ENCODE measurements at places on chromosomes 12 and 14.
A peak's percentile ranks its signal among the peaks of the same experiment; 100 is the strongest.

DNA sequence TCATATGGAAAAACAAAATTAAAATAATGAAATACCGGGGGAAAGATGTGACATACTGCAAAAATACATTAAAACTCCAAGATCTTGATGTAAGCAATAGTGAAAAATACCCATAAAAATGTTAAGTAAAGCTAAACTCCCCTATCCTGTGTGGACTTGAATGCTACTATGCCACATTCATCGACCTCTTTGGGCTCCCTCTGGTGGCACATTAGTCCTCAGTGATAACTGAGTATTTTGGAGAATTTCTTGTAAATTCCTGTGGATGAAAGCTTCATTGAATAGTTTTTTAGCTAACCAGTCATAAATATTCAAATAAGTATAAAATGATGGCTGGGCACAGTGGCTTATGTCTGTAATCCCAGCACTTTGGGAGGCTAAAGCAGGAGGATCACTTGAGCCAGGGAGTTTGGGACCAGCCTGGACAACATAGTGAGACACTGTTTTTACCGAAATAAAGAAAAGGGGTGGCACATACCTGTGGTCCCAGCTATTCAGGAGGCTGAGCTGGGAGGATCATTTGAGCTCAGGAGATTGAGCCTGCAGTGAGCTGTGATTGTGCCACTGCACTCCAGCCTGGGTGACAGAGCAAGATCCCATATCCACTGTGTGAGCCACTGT, 42.4 kb upstream of the SGPP1 start:
- DNase-seq, result peak; percentile 51

GRCh38 chr14:100442498-100443490, 119.7 kb downstream of the SLC25A47 start:
- DNase-seq, result no peak

DNA sequence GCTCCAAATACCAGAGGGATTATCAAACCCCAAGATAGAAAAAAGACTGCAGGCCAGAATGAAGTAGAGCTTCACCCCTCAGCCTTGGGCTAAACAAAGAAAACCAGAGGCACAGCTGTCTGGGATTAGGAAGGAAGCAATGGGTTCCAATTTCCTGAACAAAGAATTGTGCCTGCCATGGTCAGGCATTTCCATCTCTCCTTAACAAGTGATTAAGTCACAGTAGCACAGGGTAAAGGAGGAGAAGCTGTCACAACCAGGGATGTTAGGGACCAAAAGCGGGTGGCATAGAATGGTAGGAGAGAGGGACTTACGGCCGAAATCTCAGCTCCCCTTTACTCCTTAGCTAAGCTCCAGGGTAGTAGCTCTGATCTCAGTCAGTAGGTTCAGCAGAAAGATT, 33.9 kb downstream of the SPTLC2 start:
- DNase-seq, result no peak

GRCh38 chr12:126668961-126669360, 1598.0 kb upstream of the TMEM132C start:
- no peak for DNase-seq

- no peak for DNase-seq
Measured at GRCh38 chr14:87824266-87824665, 168.7 kb downstream of the GALC start.

DNA sequence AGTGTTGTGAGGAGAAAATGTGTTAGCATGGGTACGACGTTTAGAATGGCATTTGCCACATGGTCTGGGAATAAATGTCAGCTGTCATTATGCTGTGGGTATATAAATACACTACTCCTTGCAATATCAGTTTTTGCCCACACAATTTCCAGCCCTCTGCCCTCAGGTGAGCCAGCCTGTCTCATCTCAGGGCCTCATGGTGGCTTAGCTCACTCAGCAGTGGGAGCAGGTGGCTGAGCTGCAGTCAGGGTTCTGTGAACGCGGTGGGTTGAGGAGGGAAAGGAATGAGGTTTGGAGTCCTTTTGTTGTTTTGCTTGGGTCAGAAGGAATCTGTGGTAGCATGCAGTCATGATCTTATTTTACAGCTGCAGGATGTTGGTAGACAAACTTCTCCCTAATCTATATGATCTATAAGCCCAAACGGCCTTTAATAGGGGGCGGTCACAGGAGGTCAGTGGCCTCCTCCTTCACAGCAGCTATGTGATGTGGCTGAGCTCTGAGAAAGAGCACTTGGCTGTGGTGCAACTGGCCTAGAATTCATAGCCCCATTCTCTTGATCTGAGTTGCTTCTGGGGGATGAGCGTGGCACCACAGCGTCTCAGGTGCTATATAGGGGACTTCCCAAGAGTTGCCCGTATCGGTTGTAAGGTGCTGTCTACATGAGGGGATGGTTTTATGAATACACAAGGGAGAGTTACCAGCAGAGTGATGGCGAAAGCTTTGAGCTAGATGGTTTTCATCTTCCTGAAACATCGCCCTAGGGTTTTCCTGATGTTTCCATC, 27.8 kb upstream of the KCNA5 start:
- no peak for DNase-seq

DNA sequence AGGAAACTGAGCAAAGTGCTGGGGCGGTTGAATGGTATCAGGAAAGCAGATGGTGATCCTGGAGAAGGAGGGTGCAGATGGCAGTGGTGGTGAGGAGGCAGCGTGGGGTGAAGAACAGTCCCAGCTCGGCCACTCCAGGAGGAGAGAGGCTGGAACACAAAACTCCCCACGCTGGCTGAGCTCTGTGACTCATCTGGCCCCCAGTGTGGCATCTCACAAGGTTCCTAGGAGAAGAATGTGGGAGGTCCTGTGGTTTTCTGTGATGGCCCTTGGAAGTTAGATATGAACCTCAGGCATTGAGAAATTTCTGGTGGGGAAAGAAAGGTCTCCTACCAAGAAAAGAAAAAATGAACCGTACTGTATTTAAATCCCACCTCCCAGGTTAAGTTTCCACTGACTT, 8.0 kb upstream of the NRXN3 start:
- DNase-seq, result no peak

- DNase-seq, result no peak
Measured at GRCh38 chr12:57012600-57013465, 3.5 kb downstream of the TAC3 start.

DNA sequence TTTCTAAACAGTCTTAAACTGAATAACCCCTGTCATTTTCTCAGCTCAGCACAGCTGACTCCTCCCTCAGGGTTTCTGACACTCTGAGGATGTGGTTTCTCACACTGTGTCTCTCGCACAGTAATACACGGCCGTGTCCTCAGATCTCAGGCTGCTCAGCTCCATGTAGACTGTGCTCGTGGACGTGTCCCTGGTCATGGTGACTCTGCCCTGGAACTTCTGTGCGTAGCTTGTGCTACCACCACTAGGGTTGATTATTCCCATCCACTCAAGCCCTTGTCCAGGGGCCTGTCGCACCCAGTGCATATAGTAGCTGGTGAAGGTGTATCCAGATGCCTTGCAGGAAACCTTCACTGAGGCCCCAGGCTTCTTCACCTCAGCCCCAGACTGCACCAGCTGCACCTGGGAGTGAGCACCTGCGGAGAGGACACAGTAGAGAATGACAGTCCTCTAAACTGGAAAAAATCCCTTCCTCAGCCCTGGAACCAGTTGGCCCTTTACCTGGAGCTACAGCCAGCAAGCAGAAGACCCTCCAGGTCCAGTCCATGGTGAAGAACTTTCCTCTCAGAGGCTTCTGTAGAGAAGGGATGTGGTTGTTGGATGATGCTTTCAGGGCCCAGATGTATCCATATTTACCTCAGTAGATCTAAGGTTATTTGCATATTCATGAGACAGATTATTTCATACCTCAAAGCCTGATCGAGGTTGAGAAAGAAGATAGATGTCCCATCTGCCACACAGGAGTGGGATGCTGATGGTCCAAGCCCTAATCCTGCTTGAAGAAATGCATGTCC, 984.8 kb downstream of the TMEM121 start:
- peak; percentile 66 for DNase-seq

DNA sequence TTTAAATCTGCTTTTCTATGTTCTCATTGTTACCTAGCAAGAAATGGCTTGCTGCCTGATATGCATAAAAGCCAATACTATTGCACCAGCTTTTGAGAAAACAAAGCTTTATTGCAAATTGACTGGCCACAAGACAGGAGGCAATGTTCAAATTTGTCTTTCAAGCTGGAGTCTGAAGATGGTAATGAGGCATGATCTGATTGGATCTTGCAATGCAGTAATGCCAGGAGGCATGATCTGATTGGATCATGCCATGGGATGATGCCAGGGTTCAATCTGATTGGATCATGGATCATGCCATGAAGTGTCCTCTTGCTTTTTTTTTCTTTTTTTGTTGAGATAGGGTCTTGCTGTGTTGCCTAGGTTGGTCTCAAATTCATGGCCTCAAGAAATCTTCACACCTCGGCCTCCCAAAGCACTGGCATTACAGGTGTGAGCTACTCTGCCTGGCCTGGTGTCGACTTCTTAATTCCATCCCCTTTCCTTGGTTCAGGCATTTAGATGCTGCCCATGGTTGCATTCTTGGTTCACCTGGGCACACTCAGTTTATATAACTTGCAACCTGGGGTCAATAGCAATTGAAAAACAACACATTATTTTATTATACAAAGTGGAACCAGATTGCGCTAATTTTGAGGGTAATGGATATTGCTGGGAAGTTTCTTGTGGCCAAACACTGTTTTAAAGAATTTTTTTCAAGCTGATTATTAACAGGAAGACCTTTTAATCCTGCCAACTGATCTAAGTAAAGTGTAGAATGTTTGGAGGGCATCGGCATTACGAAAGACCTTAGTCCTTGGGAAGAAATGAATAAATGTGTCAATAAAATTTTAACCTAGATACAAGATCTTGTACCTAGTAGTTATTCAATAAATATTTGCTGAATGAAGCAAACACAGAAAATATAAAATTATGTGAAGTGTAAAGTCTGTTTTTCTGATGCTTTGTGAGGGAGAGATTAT, 38.8 kb downstream of the HSD17B6 start:
- DNase-seq, result no peak

- no peak for DNase-seq
Measured at GRCh38 chr14:29752221-29752923, 175.3 kb downstream of the PRKD1 start.

- peak; percentile 28 for DNase-seq
Measured at GRCh38 chr14:74491956-74492775, 939 bp downstream of the NPC2 start.

- DNase-seq, result no peak
Measured at GRCh38 chr14:58353516-58354299, 42.0 kb upstream of the TOMM20L start.

DNA sequence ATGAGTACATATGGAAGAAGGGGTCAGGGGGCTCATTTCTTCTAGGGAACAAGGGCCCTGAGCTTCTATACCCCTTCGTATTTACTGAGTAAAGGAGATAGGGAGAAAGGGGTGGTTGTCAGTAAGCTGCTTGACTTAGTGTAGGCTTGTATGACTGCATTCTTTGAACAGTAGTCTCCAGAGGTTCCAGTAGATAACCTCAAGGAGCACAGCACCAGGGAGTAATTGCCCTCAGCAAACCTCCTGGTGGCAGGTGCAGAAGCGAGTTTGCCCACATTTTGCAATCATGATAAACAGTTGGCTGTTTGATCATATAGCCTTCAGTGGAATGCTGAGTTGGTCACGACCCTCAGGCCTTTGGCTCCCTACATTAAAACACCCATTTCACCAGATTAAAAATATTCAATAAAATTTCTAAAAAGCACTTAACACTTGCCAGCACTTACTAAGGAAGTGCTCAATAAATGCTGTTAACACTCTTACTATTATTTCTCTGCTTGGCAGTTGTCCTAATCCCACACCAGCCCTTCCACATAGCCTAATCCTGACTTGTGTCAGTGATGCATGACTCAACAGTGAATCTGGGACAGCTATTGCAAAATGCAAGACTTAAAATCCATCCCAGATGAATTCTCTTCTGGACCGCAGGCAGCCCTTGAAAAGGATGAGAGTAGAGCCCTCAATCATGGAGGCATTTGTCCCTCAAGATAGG, 3.7 kb upstream of the DHRS4L2 start:
- no peak for DNase-seq

GRCh38 chr12:19597167-19598026, 158.1 kb downstream of the AEBP2 start:
- DNase-seq, result no peak

DNA sequence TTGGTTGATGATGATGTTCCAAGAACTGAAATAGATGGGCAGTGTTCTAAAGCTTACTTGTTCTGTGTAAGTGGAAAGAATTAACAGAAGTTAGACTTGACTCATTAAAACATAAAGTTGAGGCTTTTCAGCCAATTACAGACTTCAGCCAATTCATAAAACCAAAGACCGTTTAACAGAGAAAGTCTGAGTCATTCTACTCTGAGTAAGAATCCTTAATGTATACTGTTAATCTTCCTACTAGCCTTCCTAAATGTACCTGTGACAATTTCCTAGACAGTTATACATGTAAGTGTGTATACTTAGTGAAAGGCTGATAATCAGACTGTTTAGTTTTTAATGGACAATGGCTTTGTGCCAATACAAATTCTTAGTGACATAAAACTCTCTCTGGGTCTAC, 681.0 kb downstream of the RPL10L start:
- no peak for DNase-seq

DNA sequence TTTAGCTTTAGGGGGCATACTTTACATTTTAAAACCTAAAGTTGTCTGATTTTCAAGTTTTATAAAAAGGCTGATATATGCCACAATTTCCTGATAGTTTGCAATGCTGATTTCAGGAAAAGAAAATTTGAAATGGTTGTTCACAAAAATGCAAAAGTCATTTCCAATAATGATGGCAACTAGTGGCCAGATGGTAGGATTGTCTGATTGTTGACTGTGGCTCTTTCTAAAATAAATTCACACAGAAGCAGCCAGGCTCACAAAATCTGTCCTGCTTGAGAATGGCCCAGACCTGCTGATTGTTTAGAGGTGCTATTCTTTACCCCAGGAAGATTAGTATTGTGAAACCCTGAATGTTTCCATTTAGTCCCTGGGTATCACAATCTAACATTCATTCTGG, 220.3 kb downstream of the NELL2 start:
- DNase-seq, result no peak

GRCh38 chr12:15550793-15551192, 228.5 kb downstream of the PTPRO start:
- DNase-seq, result no peak

DNA sequence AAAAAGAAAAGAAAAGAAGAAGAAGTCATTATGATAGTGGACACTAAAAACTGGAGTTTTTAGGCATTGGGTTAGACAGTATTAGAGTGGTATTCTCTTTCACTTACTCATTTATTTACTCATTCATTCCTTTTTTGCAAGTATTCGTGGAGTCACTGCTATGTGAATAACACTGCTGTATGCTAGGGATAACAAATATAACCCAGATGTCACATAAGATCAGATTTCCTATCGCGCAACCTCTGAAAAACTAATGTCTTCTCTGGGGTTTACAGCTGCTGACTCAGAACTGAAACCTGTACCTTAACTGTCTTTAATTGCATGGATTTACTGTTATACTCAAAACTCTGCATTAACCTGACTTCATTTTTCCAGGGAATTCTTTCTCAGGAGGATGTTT, 353.7 kb downstream of the LRIG3 start:
- no peak for DNase-seq
